ENCODE measurements at places on chromosomes 7 and 10.
A peak's percentile ranks its signal among the peaks of the same experiment; 100 is the strongest.

GRCh38 chr10:91190388-91190870, 30.0 kb upstream of the PCGF5 start:
- DNase-seq, result no peak

GRCh38 chr7:74365322-74366022, 76.3 kb downstream of the CLIP2 start:
- peak; percentile 83 for DNase-seq

DNA sequence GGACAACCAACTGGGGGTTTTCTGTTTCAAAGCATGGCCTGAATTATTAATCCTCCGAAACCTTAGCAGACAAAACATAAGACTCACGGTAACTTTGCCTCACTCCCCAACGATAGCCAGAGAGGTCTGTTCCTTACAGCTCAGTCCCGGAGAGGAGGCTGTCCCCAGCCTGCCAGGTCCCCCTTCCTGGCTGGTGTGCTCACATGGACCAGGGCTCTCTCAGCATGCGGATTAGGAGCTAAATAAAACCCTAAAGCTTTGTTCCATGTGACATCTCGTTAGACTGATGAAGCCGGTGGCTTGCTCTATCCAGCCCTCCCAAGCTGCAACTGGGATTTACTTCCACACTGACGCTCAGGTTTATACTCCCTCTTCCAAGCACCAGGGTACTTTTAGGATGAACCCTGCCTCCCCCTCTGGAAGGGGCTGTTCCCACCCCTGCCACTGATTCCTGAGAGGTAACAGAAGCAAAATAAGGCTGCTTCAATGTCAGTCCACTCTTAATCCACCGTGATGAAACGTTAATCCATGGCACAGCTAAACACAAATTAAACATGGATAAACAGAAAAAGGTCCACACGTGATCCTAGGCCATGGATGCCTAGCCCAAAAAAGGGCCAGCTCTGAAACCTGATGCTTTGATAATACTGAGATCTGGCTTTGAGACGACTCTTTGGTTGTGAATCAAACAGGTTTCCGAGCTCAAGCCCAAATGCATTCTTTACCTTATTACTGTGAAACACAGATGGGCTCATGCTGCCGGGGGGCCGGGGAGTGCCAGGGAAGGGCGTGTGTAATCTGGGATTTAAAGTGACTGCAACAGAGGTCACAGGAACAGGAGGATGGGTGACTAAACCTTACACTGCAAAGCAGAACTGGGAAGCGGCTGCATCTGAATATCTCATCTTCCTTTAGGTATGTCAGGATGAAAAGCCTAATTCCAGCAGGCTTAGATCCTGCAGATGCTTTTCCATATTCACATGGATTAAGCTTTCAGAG, 86.2 kb downstream of the ZRANB1 start:
- DNase-seq, result no peak

DNA sequence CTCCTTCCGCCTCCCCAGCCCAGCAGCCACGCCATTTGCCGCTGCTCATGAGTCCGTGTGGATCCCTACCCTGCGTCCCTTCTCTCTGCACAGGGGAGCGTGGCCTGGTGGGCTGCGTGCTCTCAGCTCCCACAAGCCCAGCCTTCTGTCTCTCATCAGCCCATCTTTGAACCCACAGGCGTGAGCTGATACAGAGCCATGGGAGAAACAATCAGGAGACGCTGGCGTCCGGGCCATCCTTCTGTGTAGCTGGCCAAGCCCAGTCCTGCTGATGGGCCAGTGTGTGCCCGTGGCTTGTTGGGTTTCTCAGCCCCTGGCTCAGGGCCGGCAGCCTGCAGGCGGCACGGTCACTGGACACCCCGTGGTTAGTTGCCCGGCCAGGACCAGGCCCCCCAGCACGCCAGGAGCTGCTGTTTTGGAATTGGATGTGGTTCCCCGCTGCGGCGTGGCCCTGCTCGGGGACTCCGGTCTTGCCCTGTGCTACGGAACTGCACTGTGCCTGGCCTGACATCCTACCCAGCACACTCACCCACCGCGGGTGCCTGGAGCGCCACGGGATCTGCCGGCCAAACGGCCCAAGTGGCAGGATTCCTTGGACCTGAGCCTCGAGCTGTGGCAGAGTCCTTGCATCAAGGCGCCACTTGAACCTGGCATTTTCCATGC, 88.9 kb downstream of the ELFN1 start:
- DNase-seq, result no peak

GRCh38 chr10:1149793-1150637, 93.8 kb downstream of the WDR37 start:
- no peak for DNase-seq

- no peak for DNase-seq
Measured at GRCh38 chr10:87887146-87887545, 23.7 kb downstream of the PTEN start.

DNA sequence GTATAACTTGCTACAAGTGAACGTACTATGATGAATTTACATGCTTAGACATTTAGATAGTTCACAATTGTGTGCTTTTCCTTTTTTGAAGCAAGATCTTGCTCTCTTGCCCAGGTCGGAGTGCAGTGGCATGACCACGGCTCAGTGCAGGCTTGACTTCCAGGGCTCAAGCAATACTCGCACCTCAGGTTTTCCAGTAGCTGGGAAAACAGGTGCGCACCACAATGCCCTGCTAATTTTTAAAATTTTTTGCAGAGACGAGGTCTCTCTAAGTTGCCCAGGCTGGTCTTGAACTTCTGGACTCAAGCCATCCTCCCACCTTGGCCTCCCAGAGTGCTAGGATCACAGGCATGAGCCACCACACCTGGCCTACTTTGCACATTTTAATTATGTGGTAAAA, 1.8 kb downstream of the GPR15LG start:
- DNase-seq, result no peak

GRCh38 chr10:38118072-38118807, 24.1 kb downstream of the ZNF37A start:
- DNase-seq, result no peak

- no peak for DNase-seq
Measured at GRCh38 chr10:122861711-122862161, 16.1 kb upstream of the CUZD1 start.

GRCh38 chr7:131108212-131108940, 219.3 kb upstream of the MKLN1 start:
- peak; percentile 18 for DNase-seq

GRCh38 chr10:89574368-89574767, 39.0 kb upstream of the SLC16A12 start:
- no peak for DNase-seq

DNA sequence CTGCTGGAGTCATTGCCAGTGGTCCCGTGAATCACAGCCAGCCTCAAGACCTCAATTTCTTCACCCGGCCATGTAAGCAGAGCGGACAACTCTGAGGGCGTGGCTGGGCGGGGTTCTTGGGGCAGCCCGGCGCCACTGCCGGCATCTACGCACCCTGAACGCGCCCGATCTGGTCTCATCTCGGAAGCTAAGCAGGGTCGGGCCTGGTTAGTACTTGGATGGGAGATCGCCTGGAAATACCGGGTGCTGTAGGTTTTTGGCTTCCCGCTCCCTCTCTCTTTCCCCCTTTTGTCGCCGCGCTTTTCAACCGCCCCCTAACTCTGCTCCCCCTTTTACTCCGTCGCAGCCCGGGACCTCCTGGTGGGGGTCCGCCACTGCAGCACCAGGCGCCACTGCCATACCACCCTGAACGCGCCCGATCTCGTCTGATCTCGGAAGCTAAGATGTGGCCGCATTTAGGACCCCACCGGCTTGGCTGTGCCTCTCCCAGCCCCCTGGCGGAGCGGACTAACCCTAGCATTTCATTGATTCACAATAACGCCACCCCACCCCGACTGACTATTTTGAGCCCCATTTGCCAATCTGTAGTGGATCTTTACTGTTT, 25.3 kb downstream of the GARIN1A start:
- DNase-seq, result peak; percentile 60

DNA sequence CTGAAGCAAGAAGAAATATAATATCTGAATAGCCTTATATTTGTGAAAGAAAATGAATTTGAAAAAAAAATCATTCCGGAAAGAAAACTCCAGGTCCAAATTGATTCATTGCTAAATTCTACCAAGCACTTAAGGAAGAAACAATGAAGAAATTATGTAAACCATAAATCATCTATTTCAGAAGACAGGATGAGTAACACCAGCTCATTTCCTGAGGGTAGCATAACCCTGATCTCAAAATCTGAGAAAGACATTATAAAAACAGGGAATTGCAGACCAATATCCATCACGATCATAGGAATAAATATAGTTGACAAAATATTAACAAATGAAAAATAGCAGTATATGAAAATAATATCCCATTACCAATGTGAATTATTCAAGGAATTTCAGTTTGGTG, 70.1 kb upstream of the RAB18 start:
- DNase-seq, result no peak

- no peak for DNase-seq
Measured at GRCh38 chr7:84450772-84451171, 256.2 kb upstream of the SEMA3A start.

DNA sequence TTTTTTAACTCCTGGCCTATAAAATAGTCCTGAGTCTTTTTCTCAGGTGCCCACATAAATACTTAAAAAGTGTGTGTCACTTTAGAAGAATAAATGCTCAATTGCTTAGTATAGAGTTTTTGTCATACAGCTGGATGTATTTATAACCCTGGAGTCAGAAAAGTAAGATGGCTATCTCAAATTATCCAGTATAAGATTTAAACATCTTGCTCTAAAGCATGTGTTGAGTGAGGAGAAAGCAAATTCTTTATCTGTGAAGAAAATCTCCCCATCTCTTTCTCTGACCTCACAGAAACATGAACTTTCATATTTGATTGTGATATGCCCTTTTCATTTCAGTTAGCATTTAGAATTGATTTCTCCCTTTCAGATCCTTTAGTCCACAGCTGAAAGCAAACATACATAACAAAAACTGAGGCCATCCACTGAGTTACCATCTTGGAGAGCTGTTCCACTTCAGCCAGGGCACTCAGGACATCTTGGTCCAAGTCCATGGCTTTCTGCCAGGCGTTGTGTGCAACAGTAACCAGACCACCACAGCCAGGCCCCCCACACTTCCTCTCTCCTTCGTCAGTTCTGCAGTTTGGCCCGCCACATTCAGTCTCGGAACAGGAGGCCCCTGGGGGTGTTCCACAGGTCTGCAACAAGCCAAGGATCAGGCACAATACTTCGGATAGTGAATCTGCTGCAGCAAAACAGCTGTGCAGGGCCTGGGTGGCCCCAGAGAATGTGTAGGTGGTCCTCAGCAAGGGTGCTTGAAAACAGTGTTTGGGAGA, 40.9 kb downstream of the DLD start:
- DNase-seq, result no peak

DNA sequence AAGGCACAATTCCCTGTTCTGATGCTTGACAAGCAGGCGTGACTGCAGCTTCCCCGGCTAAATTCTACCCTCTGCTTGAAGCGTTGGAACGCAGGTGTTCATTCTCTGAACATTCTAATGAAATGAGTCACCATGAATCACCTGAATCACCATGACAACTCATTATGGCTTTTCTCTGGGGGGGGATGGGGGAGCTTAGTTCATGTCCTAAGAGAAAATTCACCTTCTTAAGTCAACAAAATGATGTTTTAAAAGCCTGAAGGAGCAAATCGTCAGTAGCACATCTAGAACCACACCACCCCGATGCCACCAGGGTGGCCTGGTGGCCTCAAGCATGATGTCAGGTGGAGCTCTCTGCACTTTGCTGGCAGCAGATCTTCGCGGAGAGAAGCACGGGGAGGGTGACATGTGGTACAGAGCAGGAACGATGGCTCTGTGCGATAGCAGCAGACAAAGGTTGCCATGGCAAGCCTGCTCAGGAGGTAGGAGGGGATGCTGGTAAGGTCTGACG, 33.7 kb downstream of the DDC start:
- DNase-seq, result no peak

DNA sequence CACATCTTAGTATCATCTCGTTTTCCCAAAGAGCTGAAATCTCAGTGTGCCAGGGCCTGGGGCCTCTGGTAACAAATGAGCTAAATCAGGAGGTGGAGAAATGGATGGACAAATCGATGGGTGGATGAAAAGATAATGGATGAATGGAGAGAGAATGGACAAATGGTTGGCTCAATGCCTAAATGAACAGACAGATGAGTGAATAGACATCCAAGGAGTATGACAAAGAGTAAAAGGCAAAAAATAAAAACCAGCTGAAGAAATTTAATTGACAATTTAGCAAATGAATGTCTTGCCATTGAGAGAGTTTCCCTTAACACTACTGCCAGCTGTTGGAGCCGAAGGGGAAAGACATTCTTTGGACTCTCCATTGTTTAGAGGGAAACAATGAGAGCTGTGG, 8.0 kb downstream of the SYCE1 start:
- no peak for DNase-seq

- DNase-seq, result no peak
Measured at GRCh38 chr10:76192694-76193320, 761.4 kb downstream of the LRMDA start.

DNA sequence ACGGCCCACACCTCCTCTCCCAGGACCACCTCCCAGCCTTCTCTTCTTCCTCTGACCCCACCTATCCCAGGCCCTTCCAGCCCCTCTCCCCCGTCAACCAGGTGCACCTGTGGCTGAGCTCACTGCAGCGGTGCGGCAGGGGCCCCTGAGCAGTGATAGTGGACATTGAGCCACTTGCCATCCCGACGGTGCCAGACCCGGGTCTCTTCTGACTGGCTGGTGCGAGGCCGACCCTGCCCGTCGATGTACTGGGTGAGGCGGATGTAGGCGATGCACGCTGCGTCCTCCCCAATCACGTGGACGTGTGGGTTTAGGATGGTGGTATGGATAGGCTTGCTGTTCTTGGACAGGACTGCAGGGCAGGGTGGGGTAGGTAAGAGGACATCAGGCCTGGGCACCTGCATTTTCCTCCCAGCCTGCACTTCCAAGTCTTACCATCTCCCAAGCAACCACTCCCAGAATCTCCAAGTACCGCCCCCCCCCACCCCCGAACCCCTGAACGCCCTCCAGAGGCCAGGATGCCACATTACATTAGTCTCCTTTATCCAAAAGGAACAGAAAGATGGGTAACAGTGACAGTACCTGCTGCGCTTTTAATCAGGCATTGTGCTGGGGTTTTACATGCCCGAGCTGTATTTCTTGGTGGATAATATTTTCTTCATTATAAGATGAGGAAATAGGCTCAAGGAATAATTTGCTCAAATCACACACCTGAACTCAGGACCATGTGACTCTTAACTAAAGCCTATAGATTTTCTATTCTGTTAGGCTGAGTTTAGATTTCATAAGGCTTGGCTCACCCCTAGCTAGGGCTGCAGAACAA, 3.7 kb upstream of the NDST2 start:
- peak; percentile 40 for DNase-seq

- DNase-seq, result no peak
Measured at GRCh38 chr7:138867744-138868143, 69.7 kb upstream of the ATP6V0A4 start.

DNA sequence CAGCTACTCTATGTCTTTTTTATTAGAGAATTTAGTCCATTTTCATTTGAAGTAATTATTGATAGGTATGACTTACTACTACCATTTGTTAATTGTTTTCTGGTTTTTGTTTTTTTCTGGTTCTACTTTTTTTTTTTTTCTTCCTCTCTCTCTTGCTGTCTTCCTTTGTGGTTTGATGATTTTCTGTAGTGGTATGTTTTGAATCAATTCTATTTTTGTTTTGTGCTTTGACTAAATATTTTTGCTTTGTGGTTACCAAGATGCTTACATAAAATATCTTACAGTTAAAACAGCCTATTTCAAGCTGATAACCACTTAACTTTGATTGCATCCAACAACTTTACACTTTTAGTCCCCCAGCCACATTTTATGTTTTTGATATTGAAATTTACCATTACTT, 3.3 kb upstream of the OR2F2 start:
- DNase-seq, result no peak

- no peak for DNase-seq
Measured at GRCh38 chr7:84624527-84624926, 429.9 kb upstream of the SEMA3A start.

- peak; percentile 14 for DNase-seq
Measured at GRCh38 chr7:121994625-121995410, 121.9 kb downstream of the PTPRZ1 start.
